ENCODE measurements at places on chromosomes 4 and X.

DNA sequence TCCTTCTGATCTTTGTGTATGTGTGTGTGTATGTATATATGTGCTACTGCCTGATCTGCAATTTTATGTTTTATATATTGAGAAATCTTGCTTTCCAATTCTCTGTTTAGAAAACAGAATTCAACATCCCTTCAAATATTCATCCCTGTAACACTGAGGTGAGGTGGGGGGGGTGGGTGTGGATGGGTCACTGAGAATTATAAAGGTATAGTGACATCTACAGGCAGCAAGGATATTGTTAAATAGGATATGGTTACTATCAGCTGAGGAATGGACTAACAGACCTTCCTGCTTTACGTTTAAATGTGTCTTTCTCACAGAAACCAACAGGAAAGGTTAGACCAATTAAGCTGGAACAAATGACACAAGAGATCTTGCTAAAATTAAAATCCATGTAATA is 19.0 kb upstream of the MAGEB2 start:
- no peak for DNase-seq

DNA sequence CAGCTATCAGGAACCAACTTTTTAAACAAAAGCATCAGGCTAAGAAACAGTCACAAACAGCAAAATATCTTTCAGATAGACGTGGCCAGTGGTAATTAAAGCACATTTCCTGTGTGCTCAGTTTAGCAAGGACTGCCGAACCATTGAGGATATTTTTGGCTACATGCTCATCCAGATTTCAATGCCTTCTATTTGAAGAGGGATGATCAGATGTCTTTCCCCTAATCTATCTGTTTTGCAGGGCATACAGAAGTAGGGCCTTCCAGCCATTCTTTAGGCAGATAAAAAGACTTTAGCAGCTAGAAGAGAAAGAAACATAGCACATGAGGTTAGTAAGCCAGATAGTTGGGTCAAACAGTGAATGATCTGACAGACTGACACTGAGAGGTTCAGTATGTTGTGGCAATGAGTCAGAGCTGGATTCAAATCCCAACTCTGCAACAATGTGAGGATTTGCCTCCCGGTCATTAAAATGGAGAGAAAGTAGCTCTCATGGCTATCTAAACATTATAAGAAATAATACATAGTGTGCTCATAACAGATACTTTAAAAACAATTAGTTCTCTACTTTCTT is 100.0 kb upstream of the PRKG2 start:
- DNase-seq = peak; percentile 9

- DNase-seq = no peak
Observed at GRCh38 chr4:37970702-37971101, 10.5 kb downstream of the PTTG2 start.

- no peak for DNase-seq
Observed at GRCh38 chr4:18458465-18458864, 436.9 kb upstream of the LCORL start.

- no peak for DNase-seq
Observed at GRCh38 chr4:169621731-169622492, 1.5 kb downstream of the CLCN3 start.

- no peak for DNase-seq
Observed at GRCh38 chr4:29540439-29541102, 1179.6 kb upstream of the PCDH7 start.

GRCh38 chr4:53917729-53918128 is 146.7 kb downstream of the CHIC2 start:
- no peak for DNase-seq

DNA sequence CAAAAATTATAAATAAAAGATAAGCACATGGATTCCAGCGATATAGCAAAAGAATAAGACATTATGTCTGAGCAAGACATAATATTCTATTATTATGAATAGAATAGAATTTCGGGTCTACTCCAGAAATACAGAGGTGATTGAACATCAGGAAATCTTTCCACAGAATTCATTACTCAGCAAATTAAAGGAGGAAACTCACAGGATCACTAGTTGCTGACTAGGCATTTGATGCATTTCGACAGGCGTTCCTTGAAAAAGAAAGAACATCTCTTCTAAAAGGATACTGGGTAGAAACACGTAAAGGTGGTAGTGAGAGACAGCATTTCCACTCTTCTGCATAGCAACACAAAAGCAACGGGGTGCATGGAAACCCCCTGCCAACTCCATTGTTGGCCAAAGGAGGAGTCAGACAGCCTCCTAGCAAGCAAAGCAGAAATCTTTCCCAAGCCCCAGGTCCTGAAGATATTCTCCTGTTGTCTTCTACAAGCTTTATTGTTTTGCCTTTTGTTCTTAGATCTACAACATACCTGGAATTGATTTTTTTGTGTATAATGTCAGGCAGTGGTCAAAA is 14.3 kb upstream of the PDZD4 start:
- DNase-seq = no peak

GRCh38 chr4:62130637-62131036 is 930.5 kb downstream of the ADGRL3 start:
- DNase-seq = no peak
